ENCODE measurements at places on chromosomes 2 and 18.

GRCh38 chr2:167697948-167698347 is 549.4 kb downstream of the STK39 start:
- DNase-seq, result no peak

DNA sequence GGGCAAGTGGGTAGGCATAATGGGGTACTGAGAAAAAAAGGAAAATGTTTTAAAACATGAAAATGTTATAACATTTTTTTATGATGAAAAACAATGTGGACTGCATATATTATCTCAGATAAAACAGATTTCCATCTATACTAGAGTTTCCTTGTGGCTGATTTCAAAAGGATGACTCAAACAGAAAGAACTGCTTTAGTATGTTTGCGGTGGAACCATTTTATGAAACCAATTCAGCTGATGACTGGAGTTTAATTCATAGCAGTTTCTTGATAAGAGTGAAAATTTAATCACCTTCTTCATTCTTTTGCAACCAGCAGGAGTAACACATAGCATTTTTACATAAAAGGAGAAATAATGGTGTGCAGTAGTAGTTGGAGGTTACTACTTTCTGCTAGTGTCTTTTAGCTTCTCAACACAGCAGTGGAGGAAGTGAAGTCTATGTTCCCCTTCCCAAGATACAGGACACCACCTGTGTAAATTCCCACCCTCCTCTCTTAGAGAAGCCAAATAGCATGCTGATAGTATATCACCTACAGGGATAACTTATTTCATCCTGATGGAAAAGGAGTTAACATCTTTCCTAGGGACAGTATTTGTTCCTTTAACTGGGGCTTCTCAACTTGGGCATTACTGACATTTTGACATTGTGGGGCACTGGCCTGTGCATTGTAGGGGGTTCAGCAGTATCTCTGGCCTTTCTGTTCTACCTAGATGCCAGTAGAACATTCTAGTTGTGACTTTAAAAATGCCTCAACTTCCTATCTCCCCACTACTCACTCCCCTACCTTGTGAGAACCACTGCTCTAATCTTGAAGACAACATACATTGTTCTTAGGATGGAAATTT is 29.9 kb downstream of the PELI1 start:
- no peak for DNase-seq

- no peak for DNase-seq
These were observed 368 bp downstream of the TMEFF2 start for GRCh38 chr2:192194265-192194865.

DNA sequence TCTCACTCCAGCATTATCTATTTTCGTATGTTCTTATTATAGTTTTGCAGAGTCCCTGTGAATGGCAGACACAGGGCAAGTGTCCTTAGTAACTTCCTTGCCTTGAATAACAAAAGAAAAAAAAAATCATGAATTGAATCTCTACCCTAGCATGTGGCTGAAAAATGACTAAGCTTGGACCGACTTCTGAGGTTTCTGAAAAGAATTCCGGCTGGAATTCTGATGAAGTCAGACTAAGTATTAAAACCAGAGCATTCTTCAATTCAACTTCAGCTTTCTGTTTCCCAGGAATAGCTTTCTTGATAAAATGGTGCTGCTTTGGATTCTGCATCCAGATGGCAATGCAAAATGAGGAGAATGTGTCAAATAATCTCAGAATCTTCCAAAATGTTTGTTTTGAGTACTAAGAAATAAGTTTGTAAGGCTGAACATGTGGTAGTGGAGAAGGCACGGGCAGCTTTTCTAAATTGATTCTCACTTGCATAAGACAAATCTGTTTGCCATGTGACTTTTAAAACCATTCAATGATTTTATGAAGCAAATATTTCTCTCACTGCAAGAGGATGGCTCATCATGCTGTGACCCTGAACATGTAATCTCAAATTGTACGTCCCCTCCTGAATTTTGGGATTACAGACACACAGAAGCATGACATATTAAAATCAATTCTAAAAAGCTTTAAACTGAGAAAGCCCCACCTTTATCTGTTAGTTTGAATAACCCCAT is 1462.8 kb upstream of the LRRTM1 start:
- DNase-seq, result no peak

DNA sequence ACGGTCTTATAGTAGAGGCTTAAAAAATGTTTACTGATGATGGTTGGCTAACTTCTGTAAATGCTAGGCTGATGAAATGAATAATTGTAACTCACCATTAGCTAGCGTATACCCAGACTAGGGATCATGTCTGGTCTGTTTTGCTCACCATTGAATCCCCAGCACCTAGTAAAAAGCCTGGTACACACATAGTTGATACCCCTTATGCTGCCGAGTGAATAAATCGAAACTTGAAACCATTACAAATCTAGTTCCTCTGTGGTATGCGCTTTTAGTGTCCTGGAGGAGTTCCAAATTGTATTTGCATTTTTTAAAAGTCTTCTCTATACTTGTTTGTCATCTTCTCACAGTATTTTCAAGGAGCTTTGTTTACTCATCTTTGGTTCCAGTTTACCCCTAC is 1.3 kb downstream of the TAF1B start:
- DNase-seq, result no peak

- no peak for DNase-seq
These were observed 243.4 kb downstream of the BCL11A start for GRCh38 chr2:60309941-60310660.

GRCh38 chr2:170770606-170771420 is 635 bp downstream of the ERICH2 start:
- DNase-seq, result peak; percentile 54

- DNase-seq, result no peak
These were observed 18.0 kb downstream of the REL start for GRCh38 chr2:60899230-60899891.

DNA sequence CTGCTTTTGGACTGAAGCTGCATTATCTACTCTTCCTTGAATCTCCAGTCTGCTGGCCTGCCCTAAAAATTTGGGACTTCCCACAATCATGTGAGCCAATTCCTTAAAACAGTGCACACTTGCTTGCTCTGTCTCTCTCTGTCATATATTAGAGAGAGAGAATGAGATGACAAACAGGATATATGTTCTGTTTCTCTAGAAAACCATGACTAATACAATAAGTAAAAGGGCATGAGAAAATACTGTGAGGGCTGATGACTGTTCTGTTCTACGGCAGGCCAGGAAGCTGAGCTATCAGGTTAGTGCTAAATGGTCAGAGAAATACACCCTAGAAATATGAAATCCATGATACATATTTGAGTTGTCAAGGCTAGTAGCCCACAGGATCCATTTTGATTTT is 1896.8 kb upstream of the CELF4 start:
- no peak for DNase-seq

- DNase-seq, result no peak
These were observed 195.9 kb upstream of the HS6ST1 start for GRCh38 chr2:128514555-128514955.

- DNase-seq, result no peak
These were observed 29.4 kb downstream of the ITM2C start for GRCh38 chr2:230893841-230894781.

DNA sequence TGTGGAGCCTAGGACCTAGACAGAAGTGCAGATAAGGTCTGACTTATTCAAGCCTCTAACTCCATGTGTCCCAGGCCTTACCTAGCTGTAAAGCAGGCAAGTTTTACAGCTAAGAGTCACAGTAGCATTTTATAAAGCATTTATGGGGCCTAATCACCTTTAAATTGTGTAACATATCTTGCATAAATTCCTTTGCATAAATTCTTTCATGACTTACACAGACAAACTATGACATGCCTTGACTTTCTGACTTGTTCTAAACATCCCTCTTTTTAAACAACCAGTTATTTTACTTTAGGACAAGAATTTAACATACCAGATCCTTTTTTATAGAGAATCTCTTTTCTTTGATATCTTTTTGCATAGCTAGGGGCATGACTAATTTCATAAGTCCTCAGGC is 1257.8 kb upstream of the NRXN1 start:
- no peak for DNase-seq

GRCh38 chr2:142140434-142140845 is 9.6 kb upstream of the LRP1B start:
- DNase-seq, result no peak

GRCh38 chr18:42028247-42028832 is 73.3 kb downstream of the PIK3C3 start:
- DNase-seq, result no peak

- no peak for DNase-seq
These were observed 917.6 kb upstream of the ACVR2A start for GRCh38 chr2:146927080-146927711.

- DNase-seq, result no peak
These were observed 418.6 kb downstream of the PIK3C3 start for GRCh38 chr18:42373584-42373983.

DNA sequence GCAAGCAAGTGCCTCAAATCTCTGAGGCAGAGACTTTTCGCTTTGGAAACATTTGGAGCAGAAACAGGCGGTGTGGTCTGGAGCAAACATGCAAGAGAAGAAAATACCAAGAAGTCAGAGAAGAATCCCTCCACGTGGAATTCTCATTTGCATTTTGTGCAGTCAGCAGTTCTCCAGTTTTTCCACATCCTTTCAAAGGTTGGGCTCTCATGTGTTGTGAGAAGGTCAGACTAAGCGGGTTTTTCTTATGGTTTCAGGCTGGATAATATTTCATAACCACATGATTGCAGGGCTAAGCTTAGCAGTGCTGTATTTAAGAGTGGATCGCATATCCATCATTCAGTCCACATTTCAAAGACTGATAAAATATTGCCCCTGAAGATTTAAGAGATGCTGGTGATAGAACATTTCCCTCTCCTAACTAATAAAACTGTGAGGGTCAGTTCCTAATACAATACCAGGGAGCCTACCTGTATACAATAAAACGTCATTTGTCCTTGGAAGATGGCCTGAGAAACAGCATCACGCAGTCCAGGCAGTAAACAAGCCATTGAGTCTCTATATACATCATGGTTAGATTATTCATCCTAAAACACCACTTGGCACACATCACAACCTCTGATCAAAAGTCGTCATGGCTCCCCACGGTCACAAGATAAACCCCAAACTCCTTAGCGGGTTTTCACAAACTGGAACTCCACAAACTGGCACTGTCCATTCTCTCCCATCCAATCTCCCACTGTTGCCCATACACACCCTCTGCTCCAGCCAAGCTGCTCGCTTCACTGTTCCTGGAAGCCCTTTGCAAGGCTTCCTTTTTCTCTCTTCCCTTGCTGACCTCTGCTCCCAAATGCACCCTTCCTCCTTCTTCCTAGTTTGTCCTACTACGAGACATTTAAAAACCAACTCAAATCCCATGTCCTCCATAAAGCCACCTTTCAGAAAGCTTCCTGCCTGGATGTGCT is 31.5 kb downstream of the ANKRD44 start:
- DNase-seq, result no peak

Measured in T-helper 22 cell (primary cell).